ENCODE measurements at places on chromosomes 11 and 22. TPM values are rescaled to one million over a fixed set of nuclear protein-coding genes. Genes with fewer than 3 reads are reported as not detected.

Gene DGCR6
- 4.3 TPM for total RNA-seq

Gene SNX19
- 71.1 TPM for total RNA-seq

Gene TMA7B
- total RNA-seq: not detected

Gene SIPA1
- 31.2 TPM for total RNA-seq

Gene LMO2
- total RNA-seq: 0.70 TPM

Gene JAML
- total RNA-seq: not detected

Gene OR52N4
- not detected for total RNA-seq

Gene PAAF1
- total RNA-seq: 16.0 TPM

Gene SYTL2
- 4.0 TPM for total RNA-seq

Gene OR56A1
- not detected for total RNA-seq

Gene RIN1
- 23.6 TPM for total RNA-seq

Gene SCUBE2
- total RNA-seq: 3.3 TPM

Gene ABCC8
- total RNA-seq: not detected

Gene INTS4
- 41.6 TPM for total RNA-seq

Gene ARHGAP8
- 0.89 TPM for total RNA-seq

Gene OR1S1
- total RNA-seq: not detected

Gene CACNA1I
- total RNA-seq: 0.03 TPM

Gene DLG2
- total RNA-seq: 1.2 TPM

Gene SLC22A9
- total RNA-seq: not detected

Gene FUT4
- 3.0 TPM for total RNA-seq

Gene OR51B5
- total RNA-seq: not detected

Gene KCTD21
- total RNA-seq: 10.8 TPM

Gene RASD2
- total RNA-seq: not detected

Gene CCDC73
- not detected for total RNA-seq

Gene GSTT2B
- not detected for total RNA-seq

Gene TEX12
- total RNA-seq: not detected

Gene KCNK4
- total RNA-seq: 0.43 TPM

Gene C22orf42
- total RNA-seq: not detected

Gene BIK
- not detected for total RNA-seq

Gene RFPL3
- total RNA-seq: not detected
